AG08395 (cell line): ENCODE measurements at places on chromosomes 3 and 15.

DNA sequence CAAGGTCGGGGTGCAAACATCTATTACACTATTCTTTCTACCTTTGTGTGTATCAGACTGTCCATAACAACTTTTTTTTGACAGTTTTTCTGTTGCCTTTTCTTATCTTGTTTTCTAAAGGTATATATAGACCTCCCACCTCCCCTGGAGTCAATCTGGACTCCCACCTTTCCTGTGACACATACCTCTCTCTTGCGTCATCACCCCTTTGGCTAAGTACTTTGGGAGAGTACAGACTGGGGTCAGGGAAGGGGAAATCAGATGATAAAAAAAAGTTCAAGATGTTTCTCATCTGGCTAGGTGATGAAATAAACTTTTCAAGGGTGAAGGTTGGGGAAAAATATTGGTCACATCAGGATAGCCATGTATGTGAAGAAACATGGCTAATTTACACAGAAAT lies 17.2 kb downstream of the TSPAN3 start:
- DNase-seq, result no peak

- DNase-seq, result no peak
These were observed 46.1 kb downstream of the KBTBD12 start for GRCh38 chr3:127961124-127961523.

DNA sequence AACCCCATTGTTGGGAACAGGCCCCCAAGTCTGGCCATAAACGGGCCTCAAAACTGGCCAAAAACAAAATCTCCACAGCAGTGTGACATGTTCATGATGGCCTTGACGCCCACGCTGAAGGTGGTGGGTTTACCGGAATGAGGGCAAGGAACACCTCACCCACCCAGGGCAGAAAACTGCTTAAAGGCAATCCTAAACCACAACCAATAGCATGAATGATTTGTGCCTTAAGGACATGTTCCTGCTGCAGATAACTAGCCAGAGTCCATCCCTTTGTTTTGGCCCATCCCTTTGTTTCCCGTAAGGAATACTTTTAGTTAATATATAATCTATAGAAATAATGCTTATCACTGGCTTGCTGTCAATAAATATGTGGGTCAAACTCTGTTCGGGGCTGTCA lies 47.7 kb downstream of the KLHDC8B start:
- DNase-seq, result no peak

DNA sequence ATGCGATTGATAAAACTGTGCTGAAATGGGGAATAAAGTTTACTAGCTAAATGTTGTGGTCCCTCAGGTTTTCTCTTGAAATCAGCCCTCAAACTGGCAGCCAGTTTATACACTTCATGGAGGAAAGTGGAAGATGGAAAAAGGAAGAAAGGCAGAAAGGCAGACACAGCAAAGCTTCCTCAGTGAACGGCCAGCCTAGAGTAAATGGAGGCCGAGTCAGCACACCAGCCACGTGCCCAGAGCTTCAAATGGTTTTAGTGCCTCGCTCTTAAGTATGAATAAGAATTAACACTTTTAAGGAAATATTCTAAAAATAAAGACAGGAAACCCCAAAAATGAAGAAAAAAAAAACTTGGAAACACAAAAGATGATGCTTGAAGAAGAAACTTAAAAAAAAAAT lies 48.3 kb downstream of the GNB4 start:
- no peak for DNase-seq

- DNase-seq, result no peak
These were observed 368.7 kb downstream of the FOXP1 start for GRCh38 chr3:71214797-71215196.

- no peak for DNase-seq
These were observed 299.2 kb upstream of the THRB start for GRCh38 chr3:24793896-24794295.

GRCh38 chr15:100721758-100722550 lies 119.6 kb downstream of the ASB7 start:
- peak; percentile 91 for DNase-seq

DNA sequence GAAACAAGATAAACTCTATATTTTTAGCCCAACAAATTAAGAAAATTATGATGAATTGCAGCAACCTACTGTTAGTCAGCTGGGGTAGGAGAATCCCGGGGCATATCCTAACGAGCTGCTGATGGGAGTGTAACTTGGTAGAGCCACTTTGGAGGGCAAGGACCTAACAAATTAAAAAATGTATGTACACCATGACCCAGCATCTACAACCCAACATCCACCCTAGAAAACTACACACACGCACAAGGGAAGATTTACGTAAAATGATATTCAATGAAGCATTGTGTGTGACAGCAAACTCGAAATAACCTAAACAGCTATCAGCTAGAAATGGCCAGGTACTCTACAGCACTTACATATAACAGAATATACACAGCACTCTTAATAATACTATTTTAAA lies 1.9 kb downstream of the BCL2A1 start:
- DNase-seq, result no peak

DNA sequence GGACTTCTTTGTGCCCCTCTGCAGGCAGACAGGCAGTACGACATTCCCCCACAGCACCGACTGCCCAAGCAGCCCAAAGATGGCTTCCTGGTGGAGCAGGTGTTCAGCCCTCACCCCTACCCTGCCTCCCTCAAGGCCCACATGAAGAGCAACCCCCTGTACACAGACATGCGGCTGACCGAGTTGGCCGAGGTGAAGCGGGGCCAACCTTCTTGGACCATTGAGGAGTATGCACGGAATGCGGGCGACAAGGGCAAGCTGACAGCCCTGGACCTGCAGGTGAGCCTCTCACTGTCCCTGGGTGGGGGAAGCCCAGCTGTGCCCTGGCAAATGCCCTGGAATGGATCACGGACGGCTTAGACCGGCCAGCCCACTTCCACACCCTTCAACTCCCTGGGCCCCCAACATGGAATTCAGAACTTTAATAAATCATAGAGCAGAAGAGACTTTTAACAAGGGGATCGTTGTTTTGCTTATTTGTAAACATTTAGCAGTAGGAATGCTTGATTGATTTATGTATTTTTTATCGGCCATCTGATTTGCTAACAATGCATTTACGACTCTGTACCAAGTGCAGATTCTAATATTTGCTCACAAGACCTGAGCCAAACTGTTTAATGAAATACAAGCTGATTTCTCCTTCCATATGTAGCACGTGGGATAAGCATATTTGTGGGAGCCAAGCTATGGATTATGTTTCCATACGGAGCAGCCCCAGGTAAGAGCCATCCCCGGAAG lies 31.1 kb downstream of the MINAR1 start:
- no peak for DNase-seq

GRCh38 chr3:129317014-129317771 lies 38.5 kb downstream of the HMCES start:
- DNase-seq, result no peak

DNA sequence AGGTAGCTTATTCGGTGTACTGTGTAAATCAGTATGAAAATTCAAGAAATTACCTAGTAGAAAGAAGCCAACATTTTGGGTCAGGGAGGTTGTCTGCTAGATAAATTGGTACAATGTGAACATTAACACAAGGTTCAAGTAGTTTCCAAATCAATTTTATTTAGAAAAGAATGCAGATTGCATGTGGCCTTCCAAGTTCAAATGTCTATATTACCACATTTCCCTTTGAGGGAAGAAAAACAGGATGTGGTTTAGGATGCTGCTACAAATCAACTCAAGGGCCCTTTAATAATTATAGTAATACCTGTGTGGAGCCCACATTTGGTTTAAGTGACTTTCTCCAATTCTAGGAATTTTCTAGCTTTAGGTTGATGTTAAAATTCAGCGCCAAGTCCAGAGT lies 57.5 kb downstream of the CADPS start:
- DNase-seq, result no peak

- DNase-seq, result no peak
These were observed 289.6 kb downstream of the UACA start for GRCh38 chr15:70473581-70474370.

DNA sequence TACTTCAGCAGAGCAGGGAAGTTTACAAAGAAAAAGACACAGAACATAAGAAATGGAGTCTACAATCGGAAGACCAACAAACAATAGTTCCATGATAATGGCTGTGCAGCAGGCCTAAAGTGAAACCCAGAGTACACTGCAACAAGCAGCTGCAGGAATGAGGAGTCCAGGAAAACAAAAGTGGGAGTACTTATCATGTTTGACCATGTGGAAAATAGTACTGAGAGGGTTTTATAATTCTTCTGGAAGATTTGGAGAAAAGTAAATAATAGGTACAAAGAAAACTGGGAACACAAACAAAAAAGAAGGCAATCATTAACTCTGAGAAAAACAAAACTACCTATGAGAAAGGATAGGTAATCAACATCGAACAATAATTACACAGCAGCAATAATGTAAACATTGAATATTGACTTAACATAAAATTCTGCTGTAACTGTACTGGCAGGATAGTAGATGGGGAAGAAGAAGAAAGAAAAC lies 87.5 kb downstream of the NEK10 start:
- no peak for DNase-seq

GRCh38 chr3:105744202-105744601 lies 124.6 kb downstream of the CBLB start:
- no peak for DNase-seq

- no peak for DNase-seq
These were observed 162.3 kb upstream of the TMC3 start for GRCh38 chr15:81536356-81536755.

- no peak for DNase-seq
These were observed 95.8 kb downstream of the CHSY1 start for GRCh38 chr15:101156061-101156460.

- DNase-seq, result no peak
These were observed 375.9 kb downstream of the FOXP1 start for GRCh38 chr3:71207632-71208031.

DNA sequence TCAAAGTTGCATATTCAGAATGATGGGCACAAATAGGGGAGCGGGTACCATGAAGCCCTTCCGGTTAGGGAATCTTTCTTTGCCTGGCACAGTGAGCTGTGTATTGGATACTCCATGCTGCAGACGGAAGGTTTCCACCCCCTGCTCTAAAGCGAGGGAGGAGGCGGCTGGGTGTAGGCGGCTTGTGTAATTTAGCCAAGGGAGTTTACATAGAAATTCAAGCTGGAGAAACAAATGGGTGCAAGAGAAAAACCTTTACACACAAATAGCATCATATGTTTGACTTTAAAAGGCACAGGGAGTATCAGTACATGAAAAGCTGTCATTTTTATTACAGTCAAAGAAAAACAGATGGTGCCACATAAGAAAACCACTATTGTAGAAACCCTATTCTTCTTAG lies 59.3 kb upstream of the ADCY5 start:
- DNase-seq, result no peak

DNA sequence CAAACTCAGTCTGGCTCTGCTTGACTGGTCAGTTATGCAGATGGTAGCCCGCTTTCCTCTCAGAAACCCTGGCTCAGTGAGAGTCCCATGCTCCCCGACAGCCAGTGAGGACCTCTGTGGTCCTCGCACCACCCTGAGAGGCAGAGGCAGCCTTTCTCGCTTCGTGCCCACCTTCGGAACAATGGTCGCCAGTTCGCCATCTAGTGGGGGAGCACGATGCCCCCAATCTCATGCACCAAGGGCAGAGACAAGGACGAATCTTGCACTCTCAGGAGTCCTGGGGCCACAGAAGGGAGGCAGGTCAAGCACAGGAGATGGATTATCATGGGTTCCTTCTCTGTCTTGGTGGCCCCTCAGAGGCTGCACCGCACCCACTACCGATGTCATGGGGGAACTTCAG lies 75.2 kb downstream of the RHCG start:
- no peak for DNase-seq

DNA sequence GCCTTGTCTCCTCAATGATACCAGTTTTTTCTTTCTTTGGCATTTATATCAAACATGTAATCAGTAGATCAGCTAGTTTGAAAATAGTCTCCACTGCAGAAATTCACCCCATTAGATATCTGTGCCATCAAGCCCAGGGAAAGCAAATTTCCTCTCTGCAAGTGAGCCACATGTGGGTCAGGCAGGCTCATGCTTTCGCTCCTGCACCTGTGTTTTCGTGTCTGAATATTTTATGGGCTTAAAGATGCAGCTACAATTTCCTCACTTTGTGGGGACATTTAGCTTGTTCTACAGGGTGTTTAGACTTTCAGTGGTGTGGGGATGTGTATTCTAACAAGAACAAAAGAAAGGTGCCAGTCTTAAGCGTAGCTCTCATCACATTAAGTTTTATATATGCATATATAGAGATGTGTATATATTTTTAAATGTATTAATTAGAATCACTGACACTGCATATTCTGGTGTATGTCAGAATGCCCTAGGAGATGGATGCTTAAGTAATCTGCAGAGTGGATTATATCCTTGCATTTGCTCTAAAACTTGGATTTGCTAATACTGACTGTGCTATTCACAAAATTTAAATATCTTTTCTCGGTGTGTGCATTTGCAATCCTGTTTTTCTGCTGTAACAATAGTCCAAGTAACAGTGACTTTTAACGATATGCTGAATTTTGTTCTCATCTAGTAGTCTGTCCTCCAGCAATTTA lies 372.6 kb downstream of the PTPRG start:
- no peak for DNase-seq

DNA sequence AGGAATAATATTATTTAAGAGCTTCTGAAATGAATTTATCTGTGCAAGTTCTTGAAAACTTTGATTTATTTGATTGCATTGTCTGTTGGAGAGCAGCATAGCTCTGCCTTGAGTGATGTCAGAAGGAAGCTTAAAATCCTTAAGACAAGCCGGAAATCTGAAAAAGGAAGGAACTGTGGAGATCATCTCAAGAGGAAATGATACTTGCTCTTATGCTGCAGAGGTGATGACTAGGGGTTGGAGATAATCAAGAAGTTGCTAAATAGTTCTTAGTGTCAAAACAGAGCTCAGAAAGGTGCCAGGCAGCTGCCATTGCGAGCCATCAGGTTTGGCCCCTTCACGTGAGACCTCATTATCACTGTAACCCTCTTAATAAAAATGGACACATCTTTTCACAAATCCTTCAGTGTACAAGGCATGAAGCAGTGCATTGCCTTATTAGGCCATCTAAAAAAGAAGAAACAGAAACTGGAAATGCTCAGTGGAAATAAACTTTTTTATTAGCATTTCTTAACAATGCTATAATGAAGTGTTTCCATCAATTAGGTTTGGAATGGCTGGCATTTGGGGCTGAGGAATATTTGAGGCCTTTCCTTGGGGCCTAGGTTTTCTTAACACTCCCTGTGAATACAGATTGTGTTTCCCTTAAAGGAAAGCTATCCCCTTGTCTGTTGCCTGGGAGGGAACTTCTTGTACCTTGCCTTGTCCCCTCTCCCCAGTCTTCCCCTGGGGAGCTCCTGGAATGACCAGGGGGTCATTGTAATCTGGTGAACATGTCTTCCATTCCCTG lies 34.5 kb upstream of the VILL start:
- DNase-seq, result no peak

DNA sequence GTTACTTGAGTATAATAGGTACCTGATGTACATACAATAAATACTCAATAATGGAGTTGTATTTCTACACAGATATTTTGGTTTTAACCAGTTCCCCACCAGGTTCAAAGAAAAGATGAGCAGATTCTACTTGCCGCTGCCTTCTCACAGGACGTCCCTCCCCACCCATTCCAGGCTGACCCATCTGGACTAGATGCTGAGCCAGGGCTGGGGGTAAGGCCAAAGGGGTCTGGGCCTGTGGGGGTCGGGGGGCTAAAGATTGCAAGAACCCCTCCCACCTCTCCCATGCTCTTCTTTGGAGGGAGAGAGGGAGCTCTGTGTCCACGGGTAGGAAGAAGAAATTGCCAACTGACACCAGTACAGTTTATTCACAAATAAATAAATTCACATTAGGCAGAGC lies 1.5 kb downstream of the MESP1 start:
- DNase-seq, result no peak
